ENCODE measurements at places on chromosomes 1 and 21.

DNA sequence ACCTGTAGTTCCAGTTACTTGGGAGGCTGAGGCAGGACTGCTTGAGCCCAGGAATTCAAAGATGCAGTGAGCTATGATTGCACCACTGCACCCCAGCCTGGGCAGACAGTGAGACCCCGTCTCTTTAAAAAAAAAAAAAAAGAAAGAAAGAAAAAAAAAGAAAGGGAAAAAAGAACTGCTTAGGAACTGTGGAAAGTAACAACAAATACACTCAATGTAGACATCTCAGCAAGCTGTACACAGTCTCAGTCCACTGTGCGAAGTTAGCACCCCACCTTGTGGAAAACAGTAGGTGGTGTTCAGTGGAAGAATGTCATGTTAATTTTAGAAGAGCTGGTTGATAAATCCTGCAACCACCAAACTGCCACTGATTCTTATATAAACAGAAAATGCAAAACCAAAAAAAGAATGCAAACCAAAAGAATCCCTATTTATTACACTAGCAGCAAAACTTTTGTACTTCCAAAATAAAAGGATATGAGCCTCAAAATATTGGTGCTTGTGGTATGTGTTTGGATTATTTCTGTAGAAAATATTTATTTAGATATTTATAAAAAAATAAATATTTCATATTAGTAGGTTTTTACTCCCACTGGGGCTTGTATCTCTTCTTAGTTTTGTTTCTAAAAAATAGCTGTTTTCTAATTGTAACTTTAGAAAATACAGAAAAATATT lies 31.1 kb downstream of the ALG14 start:
- no peak for DNase-seq

DNA sequence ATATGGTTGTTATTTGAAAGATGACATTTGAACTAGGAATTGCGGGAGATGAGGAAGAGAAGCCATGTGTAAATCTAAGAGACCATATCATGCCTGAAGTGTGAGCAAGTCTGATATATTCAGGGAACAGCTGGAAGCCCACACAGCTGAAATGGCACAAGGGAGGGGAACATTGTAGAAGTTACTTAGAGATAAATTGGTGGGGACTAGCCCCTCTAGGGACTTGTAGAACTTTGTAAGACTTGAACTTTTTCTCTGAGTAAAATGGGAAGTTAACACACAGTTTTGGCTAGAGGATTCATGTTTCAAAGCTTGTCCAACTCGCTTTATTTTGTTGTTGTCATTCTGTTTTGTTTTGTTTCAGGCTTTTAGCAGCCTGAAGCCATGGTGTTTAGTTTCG lies 216.4 kb downstream of the FMN2 start:
- no peak for DNase-seq

- DNase-seq = no peak
Observed at GRCh38 chr21:17368748-17369363, 144.0 kb upstream of the CXADR start.

GRCh38 chr1:101244842-101245241 lies 8.0 kb downstream of the S1PR1 start:
- DNase-seq = peak; percentile 50

DNA sequence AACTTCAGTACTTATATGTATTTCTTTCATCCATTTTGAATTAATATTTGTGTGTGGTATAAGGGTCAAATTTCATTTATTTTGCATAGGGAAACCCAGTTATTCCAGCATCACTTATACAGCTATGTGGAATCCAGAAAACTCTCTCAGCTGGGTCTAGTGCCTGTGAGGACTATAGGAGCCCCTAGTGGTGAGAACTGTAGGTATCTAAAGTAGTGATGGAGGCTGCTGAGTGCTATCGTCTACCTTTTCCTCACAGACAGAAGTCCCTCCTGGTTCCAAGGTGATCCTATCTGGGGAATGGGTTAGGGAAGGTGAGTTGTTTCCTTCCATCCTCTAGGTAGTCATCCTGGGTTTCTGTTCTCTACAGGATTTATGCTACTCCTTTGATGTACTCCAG lies 352.0 kb upstream of the C1orf87 start:
- DNase-seq = no peak

GRCh38 chr1:207219979-207220889 lies 101.2 kb upstream of the CD55 start:
- no peak for DNase-seq

DNA sequence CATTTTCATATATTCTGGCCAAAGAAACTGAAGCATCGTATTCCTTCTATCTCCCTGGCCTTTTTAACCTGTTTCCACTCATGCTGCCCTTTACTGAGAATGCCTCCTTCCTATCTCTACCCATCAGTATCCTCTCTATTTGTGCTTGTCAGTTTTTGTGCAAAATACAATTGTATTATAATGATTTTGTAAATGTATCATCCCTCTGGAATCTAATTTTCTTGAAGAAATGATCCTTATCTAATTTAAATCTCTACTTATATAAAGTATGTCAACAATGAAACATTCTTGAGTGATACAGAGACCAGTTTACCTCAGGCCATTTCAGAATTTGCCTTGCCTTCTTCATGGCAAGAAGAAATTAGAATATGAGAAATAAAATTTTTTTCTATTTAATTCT lies 59.0 kb upstream of the TEKT2 start:
- no peak for DNase-seq

DNA sequence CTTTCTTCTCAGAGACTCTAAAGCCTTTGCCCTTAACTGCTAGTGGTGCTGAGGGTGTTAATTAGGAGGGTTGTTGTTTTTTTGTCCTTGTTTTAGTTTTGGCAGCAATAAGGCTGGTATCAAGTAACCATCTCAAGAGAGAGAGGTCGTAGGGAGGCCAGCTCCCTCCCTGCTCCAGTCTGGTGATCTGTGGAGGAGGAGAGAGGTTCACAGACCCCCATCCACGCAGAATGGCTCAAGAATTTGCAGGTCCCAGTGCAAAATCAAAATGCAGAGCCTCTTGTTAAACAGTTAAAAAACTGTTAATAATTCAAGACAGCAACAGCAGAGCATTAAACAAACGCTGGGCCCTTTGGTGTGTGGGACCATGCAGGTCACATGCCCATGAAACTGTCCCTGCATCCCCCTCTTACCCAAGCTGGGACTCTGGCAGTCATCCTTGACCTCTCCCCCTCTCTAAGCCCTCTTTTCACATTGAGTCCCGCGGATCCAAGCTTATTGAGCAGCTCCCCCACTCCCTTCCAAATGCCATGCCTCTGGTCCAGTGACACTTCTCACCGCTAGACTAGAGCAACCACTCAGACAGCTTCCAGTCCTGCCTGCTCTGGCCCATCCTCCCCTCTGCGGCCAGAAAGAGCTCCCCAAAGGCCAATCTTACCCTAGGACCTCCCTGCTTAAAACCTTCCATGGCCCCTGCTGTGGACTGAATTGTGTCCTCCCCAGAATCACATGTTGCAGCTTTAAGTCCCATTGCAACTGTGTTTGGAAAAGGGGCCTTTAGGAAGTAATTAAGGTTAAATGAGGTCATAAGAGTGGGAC lies 47.7 kb upstream of the RPL11 start:
- DNase-seq = no peak

DNA sequence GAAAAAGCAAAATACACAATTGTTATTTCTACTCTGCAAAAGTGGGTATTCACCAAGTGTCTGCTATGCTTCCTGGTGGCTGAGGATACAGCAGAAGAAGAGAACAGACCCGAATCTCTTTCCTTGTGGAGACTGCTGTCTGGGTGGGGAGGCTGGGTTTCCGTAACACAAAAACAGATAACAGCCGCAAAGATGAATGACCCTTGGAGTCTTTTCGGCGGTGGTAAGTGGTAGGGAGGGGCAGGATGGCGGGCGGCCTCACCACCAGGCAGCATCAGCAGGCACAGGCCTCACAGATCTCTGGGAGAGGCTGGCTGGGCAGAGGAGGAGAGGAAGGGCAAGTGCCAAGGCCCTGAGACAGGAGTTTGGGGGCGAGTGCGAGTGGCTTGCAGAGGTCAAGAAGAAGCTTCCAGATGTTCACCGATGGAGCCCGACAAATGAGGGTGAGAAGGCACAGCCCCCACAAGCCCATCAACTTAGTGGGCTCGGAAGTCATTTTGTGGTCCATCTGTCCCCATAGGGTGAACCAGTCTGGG lies 164.2 kb downstream of the RHOU start:
- DNase-seq = no peak

- no peak for DNase-seq
Observed at GRCh38 chr1:215567491-215568298, 591 bp downstream of the KCTD3 start.

DNA sequence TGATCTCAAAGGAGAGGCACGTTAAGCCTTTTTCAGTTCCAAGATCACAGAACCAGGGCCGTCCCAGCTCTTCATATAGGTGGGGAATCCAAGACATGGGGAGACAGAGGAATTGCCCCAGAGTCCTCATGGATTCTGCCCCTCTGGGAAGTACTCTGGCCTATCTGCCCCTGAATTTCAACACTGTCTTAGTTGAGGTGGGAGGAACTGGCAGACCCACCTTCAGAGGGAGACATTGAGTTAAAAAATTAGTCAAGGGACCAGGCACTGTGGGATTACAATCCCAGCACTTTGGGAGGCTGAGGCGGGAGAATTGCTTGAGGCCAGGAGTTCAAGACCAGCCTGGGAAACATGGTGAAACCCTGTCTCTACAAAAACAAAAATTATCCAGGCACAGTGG lies 2.1 kb upstream of the KNCN start:
- DNase-seq = no peak

GRCh38 chr1:150875197-150876118 lies 941 bp downstream of the ARNT start:
- DNase-seq = peak; percentile 57

DNA sequence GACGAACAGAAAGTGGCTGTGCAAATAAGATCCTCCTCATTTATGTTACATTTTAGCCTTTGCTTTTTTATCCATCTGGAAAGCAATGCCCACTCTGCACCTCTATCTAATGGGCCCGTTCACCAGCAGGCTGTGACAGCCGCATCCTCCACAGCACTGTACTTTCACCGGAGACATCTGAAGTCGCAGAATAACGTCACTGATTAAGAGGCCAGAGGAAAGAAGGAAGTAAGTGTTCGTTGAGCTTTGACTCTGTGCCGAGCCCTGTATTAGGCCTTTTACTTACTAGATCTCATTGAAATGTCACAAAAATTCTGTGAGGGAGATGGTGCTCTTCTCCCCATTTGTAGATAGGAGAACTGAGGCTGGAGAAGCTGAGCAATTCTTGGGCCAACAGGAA lies 62.3 kb downstream of the KAZN start:
- no peak for DNase-seq

- peak; percentile 45 for DNase-seq
Observed at GRCh38 chr1:114339379-114339778, 171.6 kb downstream of the TRIM33 start.

GRCh38 chr1:30743584-30744059 lies 14.0 kb downstream of the LAPTM5 start:
- DNase-seq = peak; percentile 62

DNA sequence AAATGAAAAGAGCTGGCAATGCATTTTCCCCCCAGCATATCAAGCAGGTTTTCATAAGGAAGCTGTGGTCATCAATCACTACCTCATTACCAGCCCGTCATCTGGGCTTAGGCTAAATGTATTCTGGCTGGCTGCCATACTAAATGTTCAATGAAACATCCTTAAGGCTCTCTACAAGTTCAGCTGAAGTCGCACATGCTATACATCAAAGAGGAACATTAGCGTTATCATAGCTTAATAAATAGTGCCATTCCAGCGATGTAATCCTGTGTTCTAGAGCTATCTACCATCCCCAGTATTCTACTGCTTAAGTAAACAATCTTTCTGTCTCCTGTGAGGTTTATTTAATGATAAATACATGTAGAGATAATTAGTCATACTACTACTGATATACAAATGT lies 288.8 kb downstream of the DPYD start:
- no peak for DNase-seq

- no peak for DNase-seq
Observed at GRCh38 chr1:228291906-228292608, 84.2 kb downstream of the OBSCN start.

GRCh38 chr21:45466330-45467220 lies 61.6 kb downstream of the COL18A1 start:
- DNase-seq = no peak
